SJSA1 (cell line): ENCODE measurements at places on chromosomes 12 and 14. TPM values are rescaled to one million over a fixed set of nuclear protein-coding genes. Genes with fewer than 3 reads are reported as not detected.

The PPP1R1A gene
- total RNA-seq, result 0.06 TPM in 1 of 2 replicates, not detected in the other

The FOXM1 gene
- 55.9 and 66.4 TPM in 2 replicates for total RNA-seq

The CCDC196 gene
- not detected in 2 replicates for total RNA-seq

The LRIG3 gene
- 30.6 and 51.8 TPM in 2 replicates for total RNA-seq

The SERPINA5 gene
- 0.42 TPM in 1 of 2 replicates, not detected in the other for total RNA-seq

The LAG3 gene
- total RNA-seq, result 0.13 and 0.47 TPM in 2 replicates

The MED13L gene
- total RNA-seq, result 52.2 and 69.5 TPM in 2 replicates

The DHRS4 gene
- total RNA-seq, result 42.8 and 58.2 TPM in 2 replicates

The SCNN1A gene
- total RNA-seq, result 0.18 and 4.7 TPM in 2 replicates
